Stimulated activated CD8-positive, alpha-beta memory T cell treated with anti-CD3 and anti-CD28 coated beads, Interleukin-15, amount 100 ng/mL, for 24 hours (primary cell): ENCODE measurements at places on chromosomes 7 and 10.

GRCh38 chr7:102138676-102139075 is 148.0 kb upstream of the SH2B2 start:
- no peak for DNase-seq

GRCh38 chr7:91912494-91912893 is 28.2 kb upstream of the AKAP9 start:
- DNase-seq = no peak

DNA sequence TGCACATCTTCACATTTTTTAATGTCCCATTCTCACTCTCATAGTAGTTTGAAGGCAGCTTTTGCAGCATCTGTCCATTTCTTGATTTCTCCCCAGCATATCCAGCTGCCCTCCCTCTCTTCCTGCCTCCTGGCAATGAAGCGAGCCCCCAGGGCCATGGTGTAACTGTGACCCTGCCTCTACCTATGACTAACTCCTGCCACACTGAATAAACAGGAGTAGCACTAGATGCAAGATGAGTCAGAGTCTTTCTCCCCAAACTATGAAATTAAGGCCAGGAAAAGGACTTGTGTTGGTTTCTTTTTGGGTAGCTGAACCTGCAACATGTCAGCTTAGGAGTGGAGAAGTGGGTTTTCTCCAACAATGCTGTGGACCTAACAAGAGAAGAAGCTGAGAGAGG is 329.0 kb downstream of the RNLS start:
- no peak for DNase-seq

GRCh38 chr7:39453743-39454355 is 112.4 kb upstream of the YAE1 start:
- DNase-seq = no peak

GRCh38 chr7:84975586-84976185 is 211.2 kb downstream of the SEMA3D start:
- DNase-seq = no peak

- no peak for DNase-seq
Observed at GRCh38 chr7:105268511-105269392, 120.0 kb downstream of the SRPK2 start.

GRCh38 chr7:33237036-33237435 is 107.7 kb downstream of the BBS9 start:
- no peak for DNase-seq

DNA sequence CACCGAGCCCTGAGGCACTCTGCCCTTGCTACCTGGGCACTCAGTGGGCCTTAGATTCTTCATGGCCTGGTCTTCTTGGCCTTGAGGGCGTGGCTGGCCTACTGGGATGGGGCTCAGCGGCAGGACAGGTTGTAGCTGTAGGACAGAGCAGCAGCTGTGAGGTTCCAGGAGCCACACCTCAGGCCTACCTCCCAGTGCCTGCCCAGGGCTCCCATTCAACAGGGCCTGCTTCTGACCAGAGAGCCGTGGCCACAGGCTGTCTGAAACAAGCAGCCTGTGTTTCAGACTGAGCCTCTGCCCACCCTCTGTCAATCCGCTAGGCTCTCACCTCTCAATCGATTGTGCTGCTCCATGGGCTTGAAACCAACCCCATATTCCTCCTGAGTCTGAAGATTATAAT is 928.0 kb upstream of the ZNF722 start:
- no peak for DNase-seq

DNA sequence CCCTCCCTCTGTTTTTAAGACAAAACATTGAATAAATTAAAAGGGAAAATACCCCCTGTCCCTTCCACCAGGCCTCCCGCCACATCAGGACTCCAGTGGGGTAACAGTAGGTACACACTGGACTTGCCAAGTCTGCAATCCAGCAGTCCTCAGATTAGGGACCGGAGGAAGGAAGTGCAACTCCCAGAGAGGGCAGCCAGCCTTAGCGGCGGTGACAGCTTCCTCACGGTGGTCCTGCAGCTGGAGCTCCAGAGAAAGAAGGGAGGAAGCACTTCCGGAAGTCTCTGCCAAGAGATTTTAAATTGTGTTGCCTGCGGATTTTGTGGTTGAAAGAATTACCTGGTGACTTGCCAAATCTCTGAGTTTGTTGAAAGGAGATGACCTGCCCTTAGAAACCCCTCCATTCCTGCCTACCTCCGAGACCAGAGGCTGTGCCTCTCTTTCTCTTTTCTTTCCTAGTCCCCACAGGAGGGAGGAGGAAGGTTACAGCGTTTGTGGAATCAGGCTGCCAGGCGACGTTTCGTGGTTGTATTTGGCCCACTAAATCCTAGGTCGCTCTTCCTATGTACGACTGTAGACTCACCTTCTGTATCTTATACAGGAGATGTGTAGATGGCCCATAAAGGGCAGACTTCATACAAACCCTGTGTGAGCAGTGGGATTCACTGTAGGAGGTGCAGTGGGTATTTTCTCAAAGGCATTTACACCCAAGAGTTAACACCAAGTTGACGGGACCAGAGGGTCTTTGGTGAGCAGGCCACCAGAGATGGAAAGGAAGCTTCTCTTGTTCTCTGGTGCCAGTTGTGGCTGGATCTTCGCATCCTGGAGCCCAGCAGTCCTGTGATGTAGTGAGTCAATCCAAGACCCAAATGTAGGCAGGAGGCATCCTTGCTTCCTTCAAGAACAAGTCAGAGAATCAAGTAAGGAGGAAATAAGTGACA is 77.9 kb downstream of the INSIG1 start:
- DNase-seq = no peak

DNA sequence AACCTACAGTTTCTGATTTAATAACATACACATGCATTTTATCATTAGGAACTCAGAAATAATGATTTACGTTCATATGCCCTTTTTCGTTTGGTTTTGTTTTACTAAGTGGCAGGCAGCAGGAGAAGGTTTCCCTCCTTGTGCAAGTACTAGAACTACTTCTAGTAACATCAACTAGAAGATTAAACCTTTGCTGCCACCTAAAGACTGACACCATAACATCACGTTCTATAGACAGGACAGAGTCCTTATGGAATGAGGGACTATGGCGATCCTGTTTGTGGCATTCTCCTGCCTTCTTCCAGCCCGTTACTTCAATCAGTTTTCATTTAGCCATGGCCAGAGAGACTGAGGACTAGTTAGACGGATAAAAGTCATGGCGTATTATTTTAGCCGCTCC is 53.2 kb downstream of the GAD2 start:
- no peak for DNase-seq

GRCh38 chr7:132336797-132337196 is 239.5 kb downstream of the PLXNA4 start:
- no peak for DNase-seq

GRCh38 chr7:2521952-2522591 is 2.5 kb downstream of the LFNG start:
- no peak for DNase-seq

- no peak for DNase-seq
Observed at GRCh38 chr10:110443239-110444003, 54.3 kb upstream of the DUSP5 start.

DNA sequence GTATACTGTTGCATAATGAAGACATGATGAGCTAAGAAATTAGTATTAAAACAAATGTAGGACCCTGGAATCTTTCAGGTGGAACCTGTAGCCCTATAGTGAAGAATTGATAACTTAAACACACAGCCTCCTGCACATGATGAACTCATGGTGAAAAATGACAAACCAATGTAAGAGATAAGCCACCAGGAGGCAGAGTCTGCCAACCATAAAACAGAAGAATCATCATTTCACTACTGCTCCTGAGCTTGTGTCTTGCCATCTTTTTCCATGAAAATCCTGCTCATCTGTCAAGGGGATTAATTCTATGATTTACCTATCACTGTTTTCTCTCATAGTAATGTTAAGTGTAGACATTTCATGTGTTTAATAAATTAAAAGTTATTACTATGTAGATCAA is 363.9 kb downstream of the MALRD1 start:
- DNase-seq = no peak

DNA sequence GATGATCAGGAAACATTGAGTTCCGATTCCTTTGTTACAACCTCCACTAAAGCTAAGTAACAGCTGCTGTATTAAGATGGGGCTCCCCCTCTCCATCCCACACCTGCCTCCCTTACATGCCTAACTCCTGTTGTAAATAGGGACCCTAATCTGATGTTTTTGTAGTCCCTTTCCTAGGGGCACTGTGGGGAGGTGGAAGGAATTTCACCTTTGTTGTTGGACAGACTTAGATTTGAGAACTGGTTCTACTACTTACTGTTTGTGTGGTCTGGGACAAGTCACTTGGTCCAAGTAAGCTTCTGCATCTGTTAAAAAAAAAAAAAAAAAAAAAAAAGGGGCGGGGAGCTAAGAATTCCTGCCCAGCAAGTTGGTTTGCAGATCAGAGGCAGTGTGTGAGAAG is 42.6 kb downstream of the KIAA1217 start:
- no peak for DNase-seq

DNA sequence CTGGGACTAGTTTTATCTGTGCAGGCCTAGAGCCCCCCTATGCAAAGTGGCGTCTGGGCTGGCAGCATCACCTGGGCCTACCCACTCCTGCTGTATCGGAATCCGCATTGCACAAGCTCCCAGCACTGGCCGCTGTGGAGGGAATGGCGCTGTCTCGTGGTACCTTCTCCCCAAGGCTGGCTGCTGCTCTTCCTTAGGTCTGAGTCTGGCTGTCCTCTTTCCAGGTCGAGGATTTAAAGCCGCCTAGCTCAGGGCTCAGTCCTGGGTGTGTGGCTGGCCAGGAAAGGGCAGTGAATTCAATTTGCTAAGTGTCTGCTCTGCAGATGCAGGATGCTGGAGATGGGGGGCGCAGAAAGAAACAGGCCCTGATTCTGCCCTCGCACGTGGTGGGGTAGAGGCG is 44.7 kb downstream of the MGMT start:
- no peak for DNase-seq

- DNase-seq = no peak
Observed at GRCh38 chr10:71432956-71433767, 36.4 kb downstream of the CDH23 start.

GRCh38 chr7:105345725-105346124 is 43.0 kb downstream of the SRPK2 start:
- no peak for DNase-seq

DNA sequence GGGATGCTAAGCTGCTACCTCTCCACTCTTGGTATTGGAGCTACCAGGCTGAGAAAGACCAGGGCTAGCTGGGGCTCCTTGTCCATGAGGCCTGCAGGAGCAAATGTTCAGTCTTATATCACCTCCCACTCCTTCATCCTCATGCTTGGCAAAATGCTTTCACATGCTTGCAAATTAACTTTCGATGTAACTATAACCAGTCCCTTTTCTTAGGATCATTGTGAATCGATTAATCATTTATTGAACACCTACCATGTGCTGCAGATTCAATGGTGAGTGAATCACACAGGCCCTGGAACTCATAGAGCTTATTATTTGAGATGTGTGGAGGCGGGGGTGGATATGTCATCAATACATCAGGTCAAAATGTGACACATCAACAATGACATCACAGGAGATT is 138.6 kb downstream of the EMX2 start:
- no peak for DNase-seq

DNA sequence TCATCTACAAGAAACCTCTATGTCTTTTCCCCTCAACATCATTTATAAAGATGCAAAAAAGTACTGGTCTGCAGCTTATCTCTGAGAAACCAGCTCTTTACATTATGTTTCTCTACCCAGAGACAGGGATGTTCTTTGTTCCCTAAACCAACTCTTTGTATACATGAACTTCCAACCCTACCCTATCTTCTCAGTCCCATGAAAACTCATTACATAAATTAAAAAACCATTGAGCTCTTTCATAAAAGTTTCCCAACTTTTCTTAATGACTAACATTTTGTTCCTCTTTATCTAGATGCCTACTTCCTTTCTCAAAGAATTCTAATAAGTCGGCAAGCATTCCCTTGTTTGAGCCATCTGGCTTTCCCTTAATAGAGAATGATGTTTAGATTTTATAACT is 192.8 kb upstream of the AGK start:
- no peak for DNase-seq

- no peak for DNase-seq
Observed at GRCh38 chr7:35823440-35823839, 22.6 kb downstream of the SEPTIN7 start.

DNA sequence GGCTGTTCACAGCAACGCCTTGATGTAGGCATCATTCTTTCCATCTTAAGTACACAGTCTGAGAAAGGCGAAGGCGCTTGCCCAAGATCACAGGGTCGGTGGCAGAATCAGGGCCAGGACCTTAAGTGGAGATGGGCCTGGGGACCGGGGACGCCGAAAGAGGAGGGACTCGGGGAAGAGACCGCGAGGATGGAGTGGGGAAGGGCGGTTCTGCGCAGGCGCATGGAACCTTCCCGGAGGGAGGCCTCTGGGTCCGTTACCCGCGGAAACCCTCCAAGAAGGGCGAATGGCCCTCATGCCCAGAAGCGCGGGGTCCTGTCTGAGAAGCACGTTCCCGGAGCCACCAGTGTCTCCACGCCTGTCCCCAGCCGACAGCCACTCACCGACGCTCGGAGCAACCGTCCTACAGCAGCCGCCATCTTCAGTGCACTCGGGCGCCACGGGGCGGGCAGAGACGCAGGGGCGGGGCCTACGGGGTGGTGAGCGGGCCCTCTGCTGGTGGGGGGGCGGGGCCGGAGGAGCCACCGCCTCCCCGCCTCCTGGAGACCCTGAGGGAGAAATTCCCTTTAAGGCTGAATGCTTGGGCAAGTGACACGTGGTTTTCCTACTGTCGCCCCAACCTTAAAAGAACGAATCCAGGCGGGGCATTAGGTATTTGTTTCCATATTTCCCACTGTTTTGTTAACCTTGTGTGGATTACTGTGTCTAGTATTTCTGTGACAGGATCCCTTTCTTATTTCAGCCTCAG is at the start of gene PRDX3:
TSS of gene PRDX3 (minus strand) at position 441 of the 748 bp plus-strand sequence. CDS start at position 419, 22 bp downstream.
- peak; percentile 79 for DNase-seq

- no peak for DNase-seq
Observed at GRCh38 chr7:120819861-120820260, 38.1 kb downstream of the TSPAN12 start.

DNA sequence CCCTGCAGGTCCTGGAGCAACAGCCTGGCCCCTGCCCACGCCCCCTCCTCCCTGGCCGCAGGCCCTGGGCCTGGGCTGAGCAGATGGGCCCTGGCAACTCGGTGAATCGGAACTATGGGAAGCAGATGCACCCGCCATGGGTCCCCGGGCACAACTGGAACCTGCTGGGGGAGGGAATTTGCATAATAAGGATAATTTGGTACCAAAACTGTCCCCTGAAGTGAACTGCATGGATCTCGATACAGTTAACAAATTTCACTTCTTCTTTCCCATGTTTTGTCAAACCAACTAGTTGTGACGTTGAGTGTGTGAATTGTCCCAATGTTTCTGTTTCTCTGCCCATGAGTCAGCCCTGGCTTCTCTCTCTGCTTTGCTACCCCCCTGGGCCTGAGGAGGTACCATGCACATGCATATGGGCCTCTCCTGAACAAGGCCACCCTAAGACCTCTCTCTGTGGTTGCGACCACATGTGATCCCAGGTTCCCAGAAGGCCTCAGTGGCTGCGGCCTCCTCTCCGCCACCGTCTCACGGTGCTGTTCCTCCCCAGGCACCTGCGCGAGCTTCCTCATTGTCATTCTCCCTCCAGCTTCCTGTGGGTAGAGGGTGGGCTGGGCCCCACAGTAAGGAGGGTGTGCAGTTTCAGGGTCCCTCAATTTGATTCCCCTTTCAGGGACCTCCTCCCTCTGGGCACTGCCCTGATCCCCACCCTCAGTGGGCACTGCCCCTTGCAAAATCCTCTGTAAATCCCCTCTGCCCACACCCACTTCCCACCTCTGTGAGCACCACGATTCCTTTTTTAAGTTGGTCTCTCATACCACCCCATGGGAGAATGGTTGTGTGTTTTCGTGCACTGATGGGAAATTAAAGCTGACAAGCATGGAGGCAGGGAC is 40.0 kb downstream of the FIGNL1 start:
- DNase-seq = no peak
